ENCODE measurements at places on chromosomes 3 and 15.

- DNase-seq: no peak
Observed at GRCh38 chr3:1693145-1693544, 405.5 kb upstream of the CNTN4 start.

GRCh38 chr15:62999923-63000561, 42.5 kb upstream of the TPM1 start:
- DNase-seq: no peak

- DNase-seq: peak; percentile 95
Observed at GRCh38 chr3:115436767-115437301, 186.5 kb upstream of the GAP43 start.

DNA sequence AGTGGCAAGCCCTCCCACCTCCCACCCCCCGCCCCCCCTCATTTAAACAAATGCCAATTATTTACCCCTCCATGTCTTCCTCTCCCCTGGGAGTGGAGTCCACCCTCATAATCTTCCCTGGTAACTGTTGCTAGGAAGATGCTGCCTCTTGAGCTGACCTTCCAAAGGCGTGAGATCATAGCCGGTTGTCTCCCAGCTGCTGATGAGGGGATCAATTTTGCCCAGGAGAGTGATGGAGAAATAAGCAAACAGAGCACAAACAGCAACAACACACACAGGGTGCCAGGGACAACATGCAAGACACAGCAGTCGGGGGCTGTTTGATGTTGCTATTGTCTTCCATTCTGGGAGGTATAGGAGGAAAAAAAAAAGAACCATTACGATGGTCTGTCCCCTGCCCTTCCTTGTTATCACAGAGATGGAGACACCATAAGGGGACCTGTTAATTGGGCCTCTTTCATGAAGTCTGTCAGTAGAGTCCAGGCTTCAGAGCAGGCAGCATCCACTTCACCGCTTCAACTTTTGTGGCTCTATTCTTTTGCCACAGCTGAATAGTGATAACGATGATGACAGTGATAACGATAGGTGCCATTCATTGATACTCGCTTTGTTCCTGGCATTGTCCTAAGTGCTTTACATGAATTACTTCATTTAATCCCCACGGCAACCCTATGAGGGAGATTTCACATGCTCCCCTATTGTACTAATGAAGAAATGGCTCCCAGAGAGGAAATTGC, 76.9 kb upstream of the RGMA start:
- DNase-seq: no peak

- DNase-seq: no peak
Observed at GRCh38 chr3:127662001-127662469, 10.7 kb upstream of the ABTB1 start.

DNA sequence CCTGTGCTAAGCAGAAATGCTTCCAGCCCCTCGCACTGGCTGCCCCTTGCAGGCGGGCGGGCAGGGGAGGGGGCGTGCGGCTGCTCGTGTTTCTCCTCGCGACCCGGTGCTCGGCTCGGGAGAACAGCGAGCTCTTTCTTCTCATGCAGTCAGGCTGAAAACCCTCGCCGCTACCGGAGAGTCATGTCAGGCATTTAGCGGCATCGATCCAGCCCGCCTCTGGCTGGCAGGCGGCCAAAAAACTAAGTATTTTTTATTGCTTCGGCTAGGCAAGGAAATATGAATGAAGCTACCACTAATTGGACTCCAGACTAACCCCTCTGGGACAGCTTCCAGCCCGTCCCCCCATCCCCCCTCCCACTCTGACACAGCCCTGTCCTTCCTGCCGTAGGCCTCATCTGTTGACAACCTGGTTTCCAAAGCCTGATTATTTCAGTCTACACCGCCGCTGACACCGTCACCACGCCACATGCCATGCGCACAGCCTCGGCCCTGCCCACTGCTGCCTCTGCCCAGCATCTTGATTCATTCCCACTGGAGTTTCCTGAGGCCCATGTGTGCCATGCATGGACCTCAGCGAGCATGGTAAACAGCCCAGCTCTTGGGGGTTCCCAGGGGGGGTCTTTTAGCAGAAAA, 35.3 kb downstream of the TLE3 start:
- peak; percentile 76 for DNase-seq

- peak; percentile 11 for DNase-seq
Observed at GRCh38 chr3:13189639-13190377, 116.6 kb upstream of the IQSEC1 start.

DNA sequence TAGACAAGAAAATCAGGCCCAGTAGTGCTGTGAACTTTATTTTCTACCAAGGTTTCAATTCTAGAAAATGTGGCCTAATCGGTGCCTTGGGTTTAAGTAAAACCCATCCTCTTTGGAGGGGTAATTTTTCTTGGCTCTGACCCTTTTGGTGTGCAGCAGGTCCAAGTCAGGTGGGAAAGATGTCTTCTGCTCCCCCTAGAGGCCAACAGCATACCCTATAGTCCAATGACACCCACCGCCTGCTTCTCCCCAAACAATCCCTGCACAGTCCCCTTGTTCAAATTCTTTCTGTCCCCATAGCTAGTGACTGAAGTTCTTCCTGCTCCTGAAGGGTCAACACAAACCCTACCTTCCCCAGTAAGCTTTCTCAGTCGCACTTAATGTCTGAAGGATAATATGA, 261.8 kb upstream of the GOLGA6L4 start:
- no peak for DNase-seq

DNA sequence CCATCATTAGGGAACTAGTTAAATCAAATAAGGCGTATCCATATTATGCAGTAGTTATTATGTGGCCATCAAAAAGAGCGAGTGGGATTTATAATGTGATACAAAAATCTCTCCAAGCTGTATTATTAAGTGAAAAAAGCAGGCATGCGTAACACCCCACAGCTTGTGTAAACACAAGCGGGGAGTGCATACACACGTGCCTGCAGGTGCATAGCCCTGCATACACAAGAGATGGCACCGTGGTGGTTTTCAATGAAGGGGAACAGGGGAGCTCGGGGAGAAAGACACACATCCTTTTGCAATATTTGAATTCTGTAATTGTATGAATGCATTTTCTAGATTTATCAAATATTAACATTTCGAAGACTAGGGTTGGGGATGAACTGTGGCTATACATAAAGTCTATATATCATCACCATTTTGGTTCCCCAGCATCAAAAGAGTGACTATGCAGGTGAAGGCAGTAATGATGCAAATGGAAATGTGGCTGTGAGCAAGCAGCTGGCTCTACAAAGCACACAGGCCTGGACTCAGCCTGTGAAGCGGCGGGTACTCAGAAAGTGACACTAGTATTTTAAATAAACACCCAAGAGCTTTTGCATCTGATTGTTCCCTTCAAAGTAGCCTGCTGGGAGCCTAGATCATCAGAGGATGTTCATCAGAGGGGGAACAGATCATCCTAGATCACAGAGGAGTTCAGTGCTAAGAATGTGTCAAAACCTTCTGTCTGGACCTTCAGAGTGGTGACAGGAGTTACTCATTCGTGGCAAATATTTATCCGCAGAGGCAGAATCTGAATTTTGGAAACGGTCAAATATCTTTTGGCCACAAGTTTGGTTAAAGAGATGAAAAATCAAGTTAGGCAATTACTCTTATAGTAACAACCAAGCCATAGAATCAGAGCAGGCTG, 9.4 kb upstream of the KIF7 start:
- no peak for DNase-seq

GRCh38 chr3:179464323-179465092, 13.2 kb upstream of the GNB4 start:
- no peak for DNase-seq

- DNase-seq: no peak
Observed at GRCh38 chr3:128197855-128198254, 44.6 kb downstream of the EEFSEC start.

DNA sequence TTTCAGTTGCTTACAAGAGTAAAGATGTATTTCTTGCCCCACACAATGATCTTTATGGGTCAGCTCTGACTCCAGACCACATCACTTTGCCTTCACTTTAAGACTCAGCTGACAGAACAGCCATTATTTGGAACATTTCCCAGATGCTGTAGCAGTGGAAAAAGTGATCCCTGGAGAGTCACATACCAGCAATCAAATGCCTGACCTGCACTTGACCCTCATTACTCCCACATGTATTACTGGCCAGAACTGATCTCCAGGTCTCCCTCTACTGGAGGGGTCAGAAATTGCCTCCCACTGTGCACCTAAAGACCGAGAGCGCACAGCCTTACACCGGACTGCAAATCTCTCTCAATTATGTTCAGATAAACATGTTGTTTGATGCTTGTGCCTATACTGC, 88.6 kb upstream of the ZNF385D start:
- peak; percentile 92 for DNase-seq

GRCh38 chr15:68210821-68211655, 5.9 kb upstream of the CALML4 start:
- no peak for DNase-seq

DNA sequence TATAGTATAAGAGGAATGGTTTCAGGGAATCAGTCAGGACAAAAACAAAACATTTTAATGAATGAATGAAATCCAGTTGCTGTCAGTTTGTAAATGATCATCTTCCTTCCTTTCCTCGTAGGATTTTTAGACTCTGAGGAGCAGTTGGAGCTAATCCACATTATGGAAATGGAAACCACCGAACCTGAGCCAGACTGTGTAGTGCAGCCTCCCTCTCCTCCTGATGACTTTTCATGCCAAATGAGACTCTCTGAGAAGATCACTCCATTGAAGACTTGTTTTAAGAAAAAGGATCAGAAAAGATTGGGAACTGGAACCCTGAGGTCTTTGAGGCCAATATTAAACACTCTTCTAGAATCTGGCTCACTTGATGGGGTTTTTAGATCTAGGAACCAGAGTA, 3.1 kb downstream of the TIPARP start:
- no peak for DNase-seq

GRCh38 chr15:57286446-57287122, 89.7 kb upstream of the CGNL1 start:
- DNase-seq: no peak

GRCh38 chr3:81788610-81789009, 27.2 kb upstream of the GBE1 start:
- DNase-seq: no peak

DNA sequence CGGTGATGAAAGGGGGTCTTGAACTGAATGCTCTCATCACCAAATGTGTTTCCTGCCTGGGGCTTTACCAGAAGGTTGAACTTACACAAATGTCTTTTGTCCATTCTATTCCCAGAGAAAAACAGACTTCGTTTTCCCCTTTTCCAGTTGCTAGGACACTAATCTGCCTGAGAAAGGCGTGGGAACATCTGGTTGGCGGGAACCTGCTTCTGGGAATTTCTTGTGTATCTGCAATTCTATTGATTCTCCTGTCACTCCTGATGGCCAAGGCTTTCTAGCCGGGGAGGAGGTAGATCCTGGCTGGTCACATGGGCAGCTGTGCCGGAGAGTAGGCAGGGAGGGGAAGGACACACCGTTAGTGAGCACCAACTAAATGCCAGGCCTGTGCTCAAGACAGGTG, 31.1 kb upstream of the CCDC174 start:
- DNase-seq: no peak

DNA sequence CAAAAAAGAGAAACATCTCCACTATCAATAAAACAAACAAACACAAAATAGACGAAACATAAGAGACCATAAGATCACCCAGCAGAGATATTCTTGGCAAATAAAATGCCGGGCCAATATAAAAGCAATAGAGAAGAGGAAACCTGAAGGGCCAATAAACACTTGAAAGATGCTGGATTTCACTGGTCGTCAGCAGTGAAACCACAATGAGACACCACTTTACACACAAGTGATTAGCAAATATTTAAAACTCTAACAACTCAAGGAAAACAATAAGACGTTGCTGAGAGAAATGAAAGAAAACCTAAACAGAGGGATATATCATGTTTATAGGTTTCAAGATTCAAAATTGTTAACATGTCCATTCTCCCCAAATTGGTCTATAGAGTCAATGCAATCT, 148.5 kb downstream of the WDR76 start:
- no peak for DNase-seq

DNA sequence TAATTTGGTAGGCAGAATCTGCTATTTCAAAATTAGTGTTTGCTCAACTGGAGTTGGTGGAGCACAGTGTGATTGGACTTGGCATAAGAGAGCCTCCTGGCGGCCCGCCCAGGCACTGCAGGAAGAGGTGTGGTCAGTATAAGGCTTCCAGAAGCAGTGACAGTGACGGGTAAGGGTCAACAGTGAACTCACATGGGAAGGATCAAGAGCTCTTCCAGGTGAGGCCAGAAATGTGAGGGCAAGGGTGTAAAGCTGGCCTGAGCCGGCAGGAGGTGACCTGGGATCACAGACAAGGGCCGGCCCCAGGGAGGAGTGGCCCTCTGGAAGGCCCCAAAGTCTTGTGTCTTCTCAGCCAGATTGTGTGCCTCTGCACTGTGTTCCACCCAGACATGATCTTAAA, 93.2 kb upstream of the RNF7 start:
- DNase-seq: peak; percentile 24

DNA sequence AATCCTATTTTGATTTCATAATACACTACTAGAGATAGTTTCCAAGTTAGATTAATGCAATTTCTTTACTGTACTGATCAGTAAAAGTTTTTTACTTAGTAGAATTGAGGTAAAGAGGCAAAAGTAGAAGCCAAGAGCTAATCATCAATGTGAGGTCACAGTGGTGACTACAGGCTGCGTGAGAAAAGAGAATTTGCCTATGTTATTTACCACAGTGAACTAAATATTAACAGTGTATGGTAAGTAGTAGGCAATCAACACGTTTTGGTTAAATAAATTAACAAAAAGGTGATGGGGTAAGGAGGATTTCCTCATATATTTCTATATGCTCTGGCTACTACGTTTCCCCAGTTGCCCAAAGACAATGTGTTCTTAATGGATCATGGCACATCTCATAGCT, 202.2 kb upstream of the CMC1 start:
- DNase-seq: no peak

DNA sequence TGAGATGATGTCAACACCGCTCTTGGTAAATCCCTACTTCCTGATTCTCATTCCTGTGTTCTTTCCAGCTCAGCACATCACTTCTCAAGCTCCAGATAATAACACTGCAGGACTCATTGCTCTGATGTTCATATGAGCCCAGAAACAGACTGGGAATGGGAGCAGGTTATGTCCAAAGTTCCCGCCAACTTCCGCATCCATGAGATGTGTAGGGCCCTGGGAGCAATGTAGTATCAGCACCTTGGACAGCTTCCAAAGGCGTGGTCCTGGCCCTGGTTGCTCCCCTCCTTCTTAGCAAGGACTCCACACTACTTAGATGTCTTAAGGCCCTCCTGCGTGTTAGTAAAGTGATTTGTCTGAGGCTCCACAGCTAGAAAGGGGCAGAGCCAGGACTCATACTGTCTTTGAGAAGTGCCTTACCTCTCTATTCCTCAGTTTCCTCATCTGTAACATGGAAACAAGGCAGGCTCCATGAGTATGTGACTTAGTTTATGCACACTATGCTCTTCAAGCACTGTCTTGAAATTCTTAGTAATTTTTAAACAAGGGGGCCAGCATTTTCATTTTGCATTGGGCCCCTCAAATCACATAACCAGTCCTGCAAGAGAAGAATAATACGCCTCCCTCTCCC, 27.9 kb upstream of the SLC6A1 start:
- DNase-seq: no peak

- no peak for DNase-seq
Observed at GRCh38 chr3:147361454-147362420, 44.6 kb downstream of the ZIC4 start.

DNA sequence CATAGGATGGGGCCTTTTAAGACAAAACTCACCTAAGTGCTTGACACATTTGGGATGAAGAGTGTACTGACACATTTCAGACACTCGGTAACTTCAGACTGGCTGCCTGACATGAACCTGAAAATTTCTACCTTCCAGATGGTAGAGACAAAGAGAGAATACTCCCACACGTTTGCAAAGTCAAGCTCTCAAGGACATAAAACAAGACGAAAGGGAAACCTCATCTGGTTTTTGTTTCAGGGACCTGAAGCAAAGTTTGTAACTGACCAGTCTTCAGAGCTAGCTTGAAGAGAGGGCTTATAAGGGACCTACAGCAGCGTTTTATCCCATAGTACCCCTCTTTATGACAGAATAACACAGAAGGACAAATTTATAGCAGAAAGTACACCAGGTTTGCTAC, 41.9 kb downstream of the ZNF621 start:
- no peak for DNase-seq
